ENCODE measurements at places on chromosomes 4 and X.

GRCh38 chrX:20529301-20529700, 262.6 kb upstream of the RPS6KA3 start:
- no peak overlapping the region for H3K4me3 ChIP-seq
- no peak overlapping the region for H3K27ac ChIP-seq
- H3K27me3 ChIP-seq = peaks cover 5% of the 10 kb centered on the region
- no peaks in the 10 kb centered on the region for H3K4me1 ChIP-seq
- DNase-seq = no peak

DNA sequence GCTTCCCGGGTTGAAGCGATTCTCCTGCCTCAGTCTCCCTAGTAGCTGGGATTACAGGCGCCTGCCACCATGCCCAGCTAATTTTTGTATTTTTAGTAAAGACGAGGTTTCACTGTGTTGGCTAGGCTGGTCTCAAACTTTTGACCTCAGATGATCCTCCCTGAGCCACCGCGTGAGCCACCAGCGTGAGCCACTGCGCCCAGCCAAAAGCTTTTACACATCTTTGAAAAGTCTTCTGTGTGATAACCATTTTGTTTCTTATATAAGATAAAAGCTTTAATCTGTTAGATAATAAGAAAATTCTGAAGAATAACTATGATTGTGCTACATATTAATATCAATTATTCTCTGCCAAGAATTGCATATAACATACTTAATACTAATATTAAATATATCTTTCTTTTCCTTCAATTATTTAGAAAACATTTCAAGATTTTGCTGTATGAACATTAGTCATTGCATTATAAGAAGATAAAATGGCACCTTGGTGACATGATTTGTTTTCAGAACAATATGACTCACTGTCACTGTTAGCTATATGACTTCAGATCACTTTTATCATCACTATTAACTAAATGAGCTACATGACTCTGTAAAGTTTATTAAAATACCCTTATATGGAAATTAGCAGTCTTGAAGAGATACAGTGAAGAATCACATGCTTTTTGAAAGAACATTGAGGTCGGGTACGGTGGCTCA, 33.4 kb downstream of the RUFY3 start:
- H3K27me3 ChIP-seq = no peaks in the 10 kb centered on the region
- H3K4me3 ChIP-seq = no peak overlapping the region
- no peak overlapping the region for H3K27ac ChIP-seq
- H3K4me1 ChIP-seq = no peaks in the 10 kb centered on the region

GRCh38 chr4:103197765-103198110, 405 bp downstream of the CENPE start:
- H3K27ac ChIP-seq = no peak overlapping the region
- peak overlapping the region; percentile 63 for H3K4me3 ChIP-seq
- peaks cover 11% of the 10 kb centered on the region for H3K4me1 ChIP-seq
- DNase-seq = no peak

GRCh38 chr4:47972181-47972580, 44.3 kb downstream of the CNGA1 start:
- no peak overlapping the region for H3K4me3 ChIP-seq
- no peak for DNase-seq
- no peaks in the 10 kb centered on the region for H3K36me3 ChIP-seq
- no peaks in the 10 kb centered on the region for H3K27me3 ChIP-seq

DNA sequence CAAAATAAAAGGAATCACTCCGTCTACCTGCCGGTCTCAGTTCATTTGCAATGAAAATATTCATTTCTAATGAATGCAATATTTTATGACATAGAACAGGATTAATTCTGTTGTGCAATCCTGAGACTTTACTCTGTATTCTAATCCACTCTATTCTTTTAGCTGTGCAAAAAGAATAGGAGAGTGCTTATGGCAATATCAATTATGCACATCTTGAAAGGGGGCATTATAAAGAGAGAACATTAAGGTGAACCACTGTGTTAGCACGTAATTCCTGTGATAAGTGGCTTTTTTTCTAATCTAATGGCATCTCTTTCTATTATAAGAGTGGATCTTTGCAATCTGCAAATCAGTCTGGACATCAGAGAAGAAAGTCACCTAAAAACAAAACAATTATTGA, 99.5 kb downstream of the KCNIP4 start:
- no peaks in the 10 kb centered on the region for H3K36me3 ChIP-seq
- no peaks in the 10 kb centered on the region for H3K27me3 ChIP-seq
- no peak overlapping the region for H3K4me3 ChIP-seq
- H3K27ac ChIP-seq = no peak overlapping the region

DNA sequence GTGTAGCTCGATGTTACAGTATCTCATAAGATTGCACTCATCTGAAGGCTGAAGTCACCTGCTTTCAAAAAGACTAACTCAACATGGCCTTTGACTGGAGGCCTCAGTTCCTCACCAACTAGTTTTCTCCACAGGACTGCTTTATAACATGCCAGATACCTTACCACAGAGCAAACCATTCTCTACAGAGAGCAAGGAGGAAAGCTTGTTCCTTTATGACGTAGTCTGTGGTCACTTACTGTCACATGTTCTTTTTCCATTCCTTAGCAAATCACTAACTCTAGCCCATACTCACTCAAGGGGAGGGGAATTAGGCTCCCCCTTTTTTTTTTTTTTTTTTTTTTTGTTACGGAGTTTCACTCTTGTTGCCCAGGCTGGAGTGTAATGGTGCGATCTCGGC, 3.2 kb downstream of the THAP9 start:
- H3K27ac ChIP-seq = no peak overlapping the region
- DNase-seq = no peak
- H3K4me3 ChIP-seq = no peak overlapping the region
- H3K4me1 ChIP-seq = no peaks in the 10 kb centered on the region
- H3K36me3 ChIP-seq = no peaks in the 10 kb centered on the region

- H3K4me1 ChIP-seq = peaks cover 24% of the 10 kb centered on the region
- peak within 1 kb of the TSS; percentile 57 for H3K4me3 ChIP-seq
- H3K27ac ChIP-seq = peak within 1 kb of the TSS; percentile 59
- no peaks in the 10 kb centered on the region for H3K27me3 ChIP-seq
Measured at GRCh38 chrX:17736856-17737709, at the start of gene SCML1. SCML1 (plus strand) TSS chrX:17737493; CDS start chrX:17744187, 6,694 bp downstream.

- no peak for DNase-seq
- no peak overlapping the region for H3K4me3 ChIP-seq
- no peaks in the 10 kb centered on the region for H3K36me3 ChIP-seq
- no peak overlapping the region for H3K27ac ChIP-seq
Measured at GRCh38 chrX:112085149-112085548, 2.6 kb upstream of the TRPC5 start.

GRCh38 chr4:8370835-8371595, 69.5 kb downstream of the ACOX3 start:
- H3K27me3 ChIP-seq = no peaks in the 10 kb centered on the region
- no peak for DNase-seq
- no peak overlapping the region for H3K4me3 ChIP-seq
- H3K36me3 ChIP-seq = no peaks in the 10 kb centered on the region

- no peak overlapping the region for H3K27ac ChIP-seq
- H3K4me3 ChIP-seq = no peak overlapping the region
- H3K4me1 ChIP-seq = no peaks in the 10 kb centered on the region
- H3K27me3 ChIP-seq = no peaks in the 10 kb centered on the region
- no peak for DNase-seq
Measured at GRCh38 chrX:10923466-10923865, 187.7 kb upstream of the HCCS start.

DNA sequence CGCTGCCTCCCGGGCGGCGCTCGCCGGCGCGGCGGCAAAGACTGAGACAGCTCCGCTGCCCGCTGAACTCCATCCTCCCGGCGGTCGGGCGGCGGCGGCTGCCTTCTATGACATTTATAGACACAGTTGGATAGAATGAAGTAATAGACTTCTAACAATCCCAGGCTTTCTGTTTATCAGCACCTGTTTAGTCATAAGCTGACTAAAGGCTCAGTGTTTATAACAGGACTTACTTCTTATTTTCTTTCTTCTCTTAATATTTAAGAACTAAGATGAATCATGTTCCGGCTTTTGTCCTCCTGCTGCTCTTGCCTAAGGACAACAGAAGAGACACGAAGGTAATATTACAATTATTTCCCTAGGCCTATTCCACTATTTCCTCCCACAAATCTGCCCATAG, 3.9 kb downstream of the ARL13A start:
- no peaks in the 10 kb centered on the region for H3K4me1 ChIP-seq
- DNase-seq = no peak
- H3K4me3 ChIP-seq = no peak overlapping the region

- H3K27me3 ChIP-seq = no peaks in the 10 kb centered on the region
- H3K36me3 ChIP-seq = no peaks in the 10 kb centered on the region
- no peak overlapping the region for H3K4me3 ChIP-seq
- no peaks in the 10 kb centered on the region for H3K4me1 ChIP-seq
- DNase-seq = no peak
Measured at GRCh38 chr4:137070614-137071013, 461.7 kb downstream of the PCDH18 start.

GRCh38 chr4:184265546-184266351, 48.1 kb upstream of the ENPP6 start:
- no peaks in the 10 kb centered on the region for H3K27me3 ChIP-seq
- peaks cover 15% of the 10 kb centered on the region for H3K4me1 ChIP-seq
- DNase-seq = no peak
- H3K4me3 ChIP-seq = no peak overlapping the region
- no peaks in the 10 kb centered on the region for H3K36me3 ChIP-seq
- no peak overlapping the region for H3K27ac ChIP-seq

DNA sequence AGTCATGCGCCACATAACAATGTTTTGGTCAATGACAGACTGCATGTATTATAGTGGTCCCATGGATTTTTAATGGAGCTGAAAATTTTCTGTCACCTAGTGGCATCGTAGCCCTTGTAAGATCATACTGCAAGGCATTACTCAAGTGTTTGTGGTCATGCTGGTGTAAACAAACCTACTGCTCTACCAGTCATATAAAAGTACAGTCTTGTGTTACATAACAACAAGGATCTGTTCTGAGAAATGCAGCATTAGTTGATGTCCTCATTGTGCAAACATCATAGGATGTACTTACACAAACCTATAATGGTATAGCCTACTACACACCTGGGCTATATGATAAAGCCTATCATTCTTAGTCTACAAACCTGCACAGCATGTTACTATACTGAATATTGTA, 34.6 kb downstream of the COX18 start:
- no peaks in the 10 kb centered on the region for H3K4me1 ChIP-seq
- no peak overlapping the region for H3K27ac ChIP-seq
- no peaks in the 10 kb centered on the region for H3K36me3 ChIP-seq
- no peaks in the 10 kb centered on the region for H3K27me3 ChIP-seq

DNA sequence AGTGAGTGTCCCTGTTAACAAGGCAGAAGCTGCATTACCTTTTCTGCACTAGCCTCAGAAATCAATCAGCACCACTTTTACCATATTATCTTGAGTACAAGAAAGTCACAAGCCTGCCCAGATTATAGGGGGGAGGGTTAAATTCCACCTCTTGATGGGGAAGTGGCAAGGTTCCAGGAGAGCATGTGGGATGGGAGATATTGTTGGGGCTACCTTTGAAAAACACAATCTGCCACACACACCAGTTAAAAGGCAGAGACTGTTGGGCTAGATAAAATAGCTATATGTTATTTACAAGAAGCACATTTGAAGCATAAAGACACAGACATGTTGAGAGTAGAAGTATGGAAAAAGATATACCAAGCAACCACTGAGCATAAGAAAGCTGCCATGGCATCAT, 6.6 kb upstream of the AVPR2 start:
- no peak overlapping the region for H3K4me3 ChIP-seq
- no peaks in the 10 kb centered on the region for H3K36me3 ChIP-seq

DNA sequence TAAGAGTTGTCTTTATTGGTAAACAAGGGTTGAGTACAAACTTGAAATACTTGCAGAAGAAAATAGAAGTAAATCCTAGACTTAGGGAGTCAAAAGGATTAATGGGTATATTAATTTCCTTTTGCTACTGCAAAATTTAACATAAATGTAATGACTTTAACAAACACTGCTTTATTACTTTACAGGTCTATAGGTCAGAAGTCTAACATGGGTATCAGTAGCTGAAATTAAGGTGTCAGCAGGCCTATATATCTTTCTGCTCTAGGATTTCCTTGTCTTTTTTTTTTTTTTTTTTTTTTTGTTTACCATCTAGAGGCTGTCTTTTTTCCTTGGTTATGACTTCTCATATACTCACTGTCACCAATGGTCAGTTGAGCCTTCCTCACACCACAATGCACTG, 220.4 kb downstream of the GRID2 start:
- no peak overlapping the region for H3K4me3 ChIP-seq
- no peaks in the 10 kb centered on the region for H3K36me3 ChIP-seq
- H3K27me3 ChIP-seq = no peaks in the 10 kb centered on the region

GRCh38 chr4:24477919-24478318, 106.4 kb downstream of the DHX15 start:
- no peak for DNase-seq
- H3K4me3 ChIP-seq = no peak overlapping the region
- no peaks in the 10 kb centered on the region for H3K36me3 ChIP-seq
- no peaks in the 10 kb centered on the region for H3K27me3 ChIP-seq
- H3K27ac ChIP-seq = no peak overlapping the region
- peaks cover 6% of the 10 kb centered on the region for H3K4me1 ChIP-seq

GRCh38 chr4:142043509-142043908, 407.1 kb downstream of the IL15 start:
- H3K27me3 ChIP-seq = no peaks in the 10 kb centered on the region
- H3K4me3 ChIP-seq = no peak overlapping the region
- no peak overlapping the region for H3K27ac ChIP-seq

GRCh38 chrX:10726647-10727046, 106.3 kb upstream of the MID1 start:
- H3K27ac ChIP-seq = no peak overlapping the region
- H3K27me3 ChIP-seq = no peaks in the 10 kb centered on the region
- no peak for DNase-seq
- H3K36me3 ChIP-seq = no peaks in the 10 kb centered on the region
- H3K4me1 ChIP-seq = no peaks in the 10 kb centered on the region
- no peak overlapping the region for H3K4me3 ChIP-seq

GRCh38 chrX:153003981-153004380, 10.1 kb upstream of the PNMA5 start:
- no peaks in the 10 kb centered on the region for H3K27me3 ChIP-seq
- H3K27ac ChIP-seq = no peak overlapping the region
- no peaks in the 10 kb centered on the region for H3K4me1 ChIP-seq
- DNase-seq = no peak
- H3K4me3 ChIP-seq = no peak overlapping the region

DNA sequence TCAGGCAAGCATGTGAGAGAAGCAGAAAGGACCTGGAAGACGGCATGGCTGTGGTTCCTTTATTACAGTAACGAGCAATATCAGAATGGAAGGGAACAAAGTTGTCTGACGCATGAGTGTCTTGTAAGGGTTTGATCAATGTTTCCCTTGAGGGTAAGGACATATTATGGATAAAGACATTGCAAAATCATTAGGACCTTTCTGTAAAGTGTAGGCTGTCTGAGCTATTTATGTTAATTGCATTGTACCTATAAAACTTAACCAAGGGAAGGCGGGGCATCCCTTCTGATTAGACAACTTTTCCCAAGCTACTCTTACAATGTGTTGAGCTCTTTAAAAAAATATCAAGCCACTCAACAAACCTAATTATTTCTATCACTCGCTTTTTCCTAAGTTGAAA, 112.2 kb upstream of the JADE1 start:
- no peaks in the 10 kb centered on the region for H3K36me3 ChIP-seq
- no peaks in the 10 kb centered on the region for H3K27me3 ChIP-seq
- DNase-seq = no peak

- no peak overlapping the region for H3K27ac ChIP-seq
- H3K4me1 ChIP-seq = no peaks in the 10 kb centered on the region
- no peak for DNase-seq
- no peak overlapping the region for H3K4me3 ChIP-seq
- no peaks in the 10 kb centered on the region for H3K36me3 ChIP-seq
Measured at GRCh38 chr4:93648258-93648657, 180.3 kb upstream of the ATOH1 start.
